ENCODE measurements at places on chromosomes 11 and 22. TPM values are rescaled to one million over a fixed set of nuclear protein-coding genes. Genes with fewer than 3 reads are reported as not detected.
A peak's percentile ranks its signal among the peaks of the same experiment; 100 is the strongest.

The SLC16A8 gene
- total RNA-seq = not detected

The KCNK4 gene
- total RNA-seq = 1.1 TPM

The PLEKHA7 gene
- 11.6 TPM for total RNA-seq

The LARGE1 gene
- total RNA-seq = 2.5 TPM

The HTR3B gene
- total RNA-seq = not detected

The HEPN1 gene
- not detected for total RNA-seq

GRCh38 chr11:118436639-118437207 lies 431 bp downstream of the KMT2A start:
- H3K27me3 ChIP-seq = no peaks in the 10 kb centered on the region
- H3K27ac ChIP-seq = peak overlapping the region; percentile 91
- peaks cover 41% of the 10 kb centered on the region for H3K4me1 ChIP-seq
- H3K4me3 ChIP-seq = peak overlapping the region; percentile 89

- peak overlapping the region; percentile 34 for H3K27ac ChIP-seq
- 0 out of 2 replicates have a peak, but pooled peaks cover 2% of the 10 kb centered on the region for H3K4me1 ChIP-seq
- DNase-seq = no peak
- no peaks in the 10 kb centered on the region for H3K27me3 ChIP-seq
Measured at GRCh38 chr22:39269095-39269790, 24.5 kb upstream of the PDGFB start.

DNA sequence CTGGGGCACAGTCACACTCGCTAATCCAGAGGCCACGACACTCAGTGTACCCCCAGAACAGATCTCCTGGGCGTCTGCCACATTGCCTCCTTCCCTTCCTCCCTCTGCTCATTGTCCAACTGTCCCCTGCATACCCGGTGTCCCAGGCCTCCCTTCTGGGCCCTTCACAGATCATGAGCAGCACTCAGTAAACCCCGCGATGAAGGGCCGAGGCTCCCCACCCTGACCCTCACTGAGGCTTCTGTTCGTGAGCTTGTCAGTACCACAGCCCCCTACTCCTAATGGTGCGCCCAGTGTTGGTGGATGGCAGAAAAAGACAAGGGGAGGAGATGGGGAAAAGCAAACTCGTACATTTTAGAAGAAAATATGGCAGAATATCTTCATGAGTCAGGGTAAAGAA lies 12.6 kb downstream of the RSPH14 start:
- H3K27ac ChIP-seq = no peak overlapping the region
- H3K36me3 ChIP-seq = no peaks in the 10 kb centered on the region
- H3K4me1 ChIP-seq = no peaks in the 10 kb centered on the region
- no peak overlapping the region for H3K4me3 ChIP-seq
- H3K27me3 ChIP-seq = no peaks in the 10 kb centered on the region
- no peak for DNase-seq

DNA sequence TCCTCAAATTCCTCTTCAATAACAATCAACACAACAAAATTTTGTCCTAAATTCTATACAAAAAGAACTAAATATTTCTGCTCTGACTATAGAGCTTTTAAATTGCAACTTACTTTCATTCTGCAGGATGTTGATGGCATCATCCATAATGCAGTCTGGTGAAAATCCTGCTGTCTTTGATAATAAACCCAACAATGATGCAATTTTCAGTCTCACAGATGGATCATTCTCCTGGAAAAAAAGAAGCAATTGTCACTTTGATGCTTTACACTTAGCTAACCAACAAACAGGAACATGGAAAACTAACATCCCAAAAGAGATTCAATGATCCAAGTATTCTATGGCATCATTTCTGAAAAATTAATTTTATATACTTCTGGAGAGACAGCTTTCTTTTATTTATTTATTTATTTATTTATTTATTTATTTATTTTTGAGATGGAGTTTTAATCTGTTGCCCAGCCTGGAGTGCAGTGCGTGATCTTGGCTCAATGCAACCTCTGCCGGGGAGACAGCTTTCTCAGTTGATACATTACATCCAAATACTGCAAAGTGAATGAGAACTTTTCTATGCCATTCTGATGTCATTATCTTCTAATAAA lies 13.0 kb downstream of the INTS4 start:
- no peaks in the 10 kb centered on the region for H3K4me1 ChIP-seq
- no peak for DNase-seq

- H3K4me1 ChIP-seq = no peaks in the 10 kb centered on the region
- no peak overlapping the region for H3K27ac ChIP-seq
- no peak overlapping the region for H3K4me3 ChIP-seq
- no peak for DNase-seq
- H3K27me3 ChIP-seq = no peaks in the 10 kb centered on the region
Measured at GRCh38 chr11:121588747-121589146, 136.0 kb upstream of the SORL1-AS1 start.

DNA sequence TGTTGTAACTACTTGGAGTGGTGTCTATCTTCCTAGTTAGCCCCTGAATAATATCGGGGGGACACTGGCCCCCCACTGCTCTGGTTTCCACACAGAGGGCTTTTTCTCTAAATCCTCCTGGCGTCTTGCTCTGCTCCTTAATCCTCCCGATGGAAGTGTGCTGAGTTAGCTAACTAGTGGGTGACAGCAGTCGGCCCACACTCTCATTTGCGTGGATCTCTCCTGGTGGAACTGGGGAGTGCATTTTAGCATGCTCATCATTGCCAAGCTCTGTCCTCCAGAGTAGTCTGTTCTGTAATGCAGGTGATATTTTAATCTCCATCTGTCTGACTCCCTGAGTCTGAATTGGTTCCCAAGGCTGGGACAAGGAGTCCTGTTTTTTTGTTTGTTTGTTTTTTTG lies 46.1 kb upstream of the RASSF10 start:
- H3K36me3 ChIP-seq = no peaks in the 10 kb centered on the region
- DNase-seq = no peak
- H3K27me3 ChIP-seq = peaks cover 6% of the 10 kb centered on the region
- H3K4me1 ChIP-seq = no peaks in the 10 kb centered on the region
- no peak overlapping the region for H3K4me3 ChIP-seq
- no peak overlapping the region for H3K27ac ChIP-seq

DNA sequence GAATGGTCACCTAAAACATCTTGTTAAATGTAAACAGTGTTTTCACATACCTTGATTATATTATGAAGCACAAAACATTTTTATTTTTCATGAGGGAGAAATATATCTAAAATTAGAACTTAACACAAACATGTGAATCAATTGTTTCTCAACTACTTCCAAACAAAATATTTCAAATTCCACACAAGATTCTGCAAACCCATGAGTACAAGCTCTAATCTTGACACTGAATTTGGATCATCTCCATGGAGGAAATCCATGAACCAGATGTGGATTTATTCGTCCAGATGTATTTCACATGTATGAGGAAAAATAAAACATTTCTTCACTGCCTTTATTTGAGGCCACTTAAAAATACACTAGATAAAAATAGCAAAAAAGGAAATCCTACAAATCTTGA lies 184.2 kb downstream of the SBF2 start:
- H3K27ac ChIP-seq = peak overlapping the region; percentile 54
- H3K27me3 ChIP-seq = no peaks in the 10 kb centered on the region
- no peak overlapping the region for H3K4me3 ChIP-seq
- no peak for DNase-seq
- H3K36me3 ChIP-seq = no peaks in the 10 kb centered on the region

DNA sequence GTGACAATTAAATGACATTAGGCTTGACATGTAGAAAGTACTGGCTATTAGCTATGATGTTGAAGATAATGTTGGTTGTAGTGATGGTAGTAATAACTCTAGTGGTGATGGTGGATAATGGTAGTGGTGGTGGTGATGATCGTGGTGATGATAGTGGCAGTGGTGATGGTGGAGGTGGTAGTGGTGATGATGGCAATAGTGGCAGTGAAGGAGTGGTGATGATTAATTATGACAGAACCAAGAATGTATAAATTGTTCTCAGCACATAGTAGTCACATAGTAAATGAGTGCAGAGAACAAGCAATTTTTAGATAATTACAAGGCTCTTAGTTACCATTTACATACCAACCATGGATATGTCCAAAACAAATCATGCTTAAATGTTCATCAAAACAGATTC lies 5.3 kb upstream of the CD44 start:
- no peak overlapping the region for H3K4me3 ChIP-seq
- H3K27me3 ChIP-seq = no peaks in the 10 kb centered on the region
- H3K36me3 ChIP-seq = no peaks in the 10 kb centered on the region
- H3K4me1 ChIP-seq = peaks cover 38% of the 10 kb centered on the region

DNA sequence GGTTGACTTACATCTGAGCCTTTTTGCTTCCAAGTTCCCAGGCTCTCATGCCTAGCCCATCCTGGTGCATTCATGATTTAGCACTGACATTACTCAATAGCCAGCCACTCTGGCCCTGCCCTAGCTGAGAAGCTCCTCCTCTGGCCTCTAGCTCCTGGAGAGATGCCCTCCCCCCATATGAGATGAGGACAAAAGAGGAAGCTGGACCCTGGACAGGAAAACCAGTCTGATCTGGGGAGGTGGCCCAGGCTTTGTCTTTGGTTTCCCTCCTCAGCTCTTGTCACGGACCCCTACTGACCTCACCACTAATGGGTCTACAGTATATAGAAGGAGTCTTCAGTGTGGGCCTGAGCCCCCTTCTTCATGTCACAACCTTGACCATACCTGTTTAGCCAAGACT lies 3.0 kb downstream of the RHOG start:
- no peaks in the 10 kb centered on the region for H3K27me3 ChIP-seq
- no peak overlapping the region for H3K4me3 ChIP-seq
- no peak for DNase-seq
- H3K36me3 ChIP-seq = 0 out of 2 replicates have a peak, but pooled peaks cover 2% of the 10 kb centered on the region
- H3K27ac ChIP-seq = no peak overlapping the region
- peaks cover 43% of the 10 kb centered on the region for H3K4me1 ChIP-seq

- no peak for DNase-seq
- H3K27me3 ChIP-seq = no peaks in the 10 kb centered on the region
- no peaks in the 10 kb centered on the region for H3K36me3 ChIP-seq
- H3K4me1 ChIP-seq = no peaks in the 10 kb centered on the region
- H3K4me3 ChIP-seq = no peak overlapping the region
Measured at GRCh38 chr11:108199446-108200321, 22.8 kb downstream of the NPAT start.

DNA sequence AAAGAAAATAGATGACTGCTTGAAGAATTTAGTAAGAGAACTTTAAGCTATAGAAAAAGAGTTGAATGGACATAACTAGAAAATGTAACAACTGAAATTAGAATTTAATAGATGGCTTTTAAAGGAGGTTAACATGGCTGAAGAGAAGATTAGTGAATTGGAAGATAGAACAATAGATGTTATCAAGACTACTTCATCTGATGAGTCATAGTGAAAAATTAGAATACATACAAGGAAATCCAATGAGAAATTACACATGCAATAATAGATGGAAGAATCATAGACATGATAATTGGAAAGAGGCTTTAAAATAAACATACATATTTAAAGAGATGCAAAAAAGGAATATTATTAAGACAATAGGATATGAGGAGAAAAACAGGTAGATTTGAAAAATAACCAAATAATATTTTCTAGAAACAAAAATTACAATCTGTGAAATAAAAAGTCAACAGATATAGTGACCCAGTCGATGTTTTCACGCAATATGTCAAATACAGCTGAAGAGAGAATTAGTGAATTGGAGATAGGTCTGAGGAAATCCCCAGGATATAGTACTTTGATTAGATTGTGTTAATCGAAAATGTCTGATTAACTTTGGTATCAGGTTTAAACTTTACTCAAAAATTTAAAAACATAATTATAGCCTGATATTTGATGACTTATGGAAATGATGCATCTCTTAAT lies 28.2 kb downstream of the CAT start:
- H3K4me3 ChIP-seq = no peak overlapping the region
- H3K27me3 ChIP-seq = no peaks in the 10 kb centered on the region
- H3K27ac ChIP-seq = no peak overlapping the region

DNA sequence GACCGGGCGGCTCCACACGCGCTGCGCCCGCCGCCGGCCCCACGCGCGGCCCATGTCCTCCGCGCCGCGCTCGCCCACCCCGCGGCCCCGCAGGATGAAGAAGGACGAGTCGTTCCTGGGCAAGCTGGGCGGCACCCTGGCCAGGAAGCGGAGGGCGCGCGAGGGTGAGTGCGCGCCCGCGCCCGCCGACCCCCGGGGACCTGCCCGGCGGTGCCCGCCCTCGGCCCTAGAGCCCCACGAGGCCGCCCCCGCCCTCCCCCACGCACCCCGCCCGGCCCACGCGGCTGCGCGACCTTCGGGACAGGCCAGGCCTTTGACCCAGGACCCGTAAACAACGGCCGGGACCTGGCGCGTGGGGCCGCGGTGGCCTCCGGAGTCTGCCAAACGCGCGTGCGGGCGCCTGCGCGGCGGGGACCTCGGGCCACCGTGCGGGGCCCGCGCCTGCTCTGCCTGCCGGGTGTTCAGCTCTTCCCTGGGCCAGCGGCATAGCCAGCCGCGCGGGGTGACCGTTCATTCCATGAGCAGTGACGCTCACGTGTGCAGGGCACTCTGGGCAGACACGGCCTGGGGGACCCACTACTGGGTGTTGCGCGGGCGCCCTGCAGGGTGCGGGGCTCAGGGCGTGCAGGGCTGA lies at the start of gene PARVB:
TSS of gene PARVB (plus strand) at position 15 of the 634 bp plus-strand sequence. CDS start at position 53, 38 bp downstream.
- peaks cover 15% of the 10 kb centered on the region for H3K4me1 ChIP-seq
- H3K27ac ChIP-seq = peak within 1 kb of the TSS; percentile 89
- H3K36me3 ChIP-seq = no peaks in the 10 kb centered on the region
- H3K27me3 ChIP-seq = no peaks in the 10 kb centered on the region
- DNase-seq = no peak
- H3K4me3 ChIP-seq = peak within 1 kb of the TSS; percentile 68

DNA sequence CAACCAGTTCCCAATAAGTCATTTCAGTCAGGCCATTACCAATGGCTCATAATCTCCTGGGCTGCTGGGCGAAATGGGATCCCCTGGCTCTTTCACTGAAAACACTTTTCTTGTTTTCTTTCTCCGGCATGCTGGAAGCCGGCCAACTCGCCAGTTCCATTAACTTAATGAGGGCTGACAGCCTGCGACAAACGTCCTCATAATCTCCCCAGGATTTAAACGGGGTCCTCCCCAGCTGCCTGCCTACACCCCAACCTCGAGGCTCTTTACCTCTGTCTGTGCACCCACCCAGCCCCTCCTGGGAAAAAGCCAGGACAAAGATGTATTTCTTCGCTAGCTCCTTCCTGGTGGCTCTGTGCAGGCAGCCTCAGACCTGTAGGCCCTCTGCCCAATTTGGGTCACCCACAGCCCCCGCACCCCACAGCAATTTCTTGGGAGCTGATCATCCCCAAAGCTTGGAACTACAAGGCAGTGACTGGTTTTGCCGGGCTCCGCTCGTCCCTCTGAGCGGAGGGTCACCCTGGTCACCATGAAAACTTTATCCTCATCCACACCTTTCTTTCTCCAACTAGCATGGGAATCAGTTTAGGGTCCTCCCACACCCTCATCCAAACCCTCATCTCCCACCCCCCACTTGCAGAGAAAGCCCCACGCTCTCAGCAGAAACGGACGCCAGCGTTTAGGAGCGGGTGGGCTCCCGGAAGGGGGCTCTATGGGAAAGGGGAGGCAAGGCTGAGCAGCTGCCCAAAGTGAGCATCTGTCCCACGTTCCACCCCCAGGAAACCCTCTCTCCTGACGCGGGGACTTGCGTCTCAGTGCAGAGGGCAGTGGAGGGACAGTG lies 51.1 kb upstream of the KCNQ1OT1 start:
- no peak overlapping the region for H3K4me3 ChIP-seq
- no peaks in the 10 kb centered on the region for H3K4me1 ChIP-seq
- H3K36me3 ChIP-seq = no peaks in the 10 kb centered on the region
- DNase-seq = no peak

All from Panc1 (cell line).